ENCODE measurements at places on chromosomes 7 and 10.

DNA sequence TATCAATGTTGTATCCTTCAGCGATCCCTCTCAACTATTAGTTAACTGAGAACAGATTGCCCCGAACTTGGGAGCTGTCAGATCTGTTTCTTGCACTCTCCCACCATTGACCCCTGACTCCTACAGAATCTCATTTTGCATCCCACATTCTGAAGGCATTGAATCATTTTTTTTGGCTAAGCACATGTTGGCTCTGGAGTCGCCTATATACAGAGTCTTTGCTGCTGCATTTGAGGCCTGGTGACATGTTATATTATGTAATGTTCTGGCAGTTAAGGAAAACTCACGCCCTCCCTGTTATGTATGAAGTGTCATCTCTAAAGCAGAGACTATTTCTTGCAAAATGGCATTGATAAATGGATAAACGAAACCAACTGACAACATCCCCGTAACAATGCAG, 159.2 kb upstream of the ITGB1 start:
- no peak for DNase-seq

DNA sequence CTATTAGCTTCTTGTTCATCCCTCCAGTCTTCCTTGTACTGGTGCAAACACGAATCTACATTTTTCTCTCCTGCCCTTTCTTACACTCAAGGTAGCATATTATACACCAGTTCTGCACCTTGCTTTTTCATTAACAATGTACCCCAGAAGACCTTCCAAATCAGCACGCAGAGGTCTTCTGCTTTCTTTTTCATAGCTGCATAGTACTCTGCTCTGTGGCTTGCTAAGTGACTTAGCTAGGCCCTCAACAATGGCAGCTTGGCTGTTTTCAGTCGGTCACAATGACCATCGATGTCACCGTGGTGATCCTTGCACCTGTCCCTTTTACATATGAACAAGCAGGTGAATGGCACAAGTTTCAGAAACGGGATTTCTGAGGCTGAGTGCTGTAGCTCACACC, 5.1 kb upstream of the MAFK start:
- no peak for DNase-seq

- DNase-seq: no peak
Observed at GRCh38 chr7:158975526-158976467, 119.4 kb downstream of the DYNC2I1 start.

GRCh38 chr7:25399000-25399750, 170.9 kb upstream of the NPVF start:
- no peak for DNase-seq
